ENCODE measurements at places on chromosomes 13 and 19. TPM values are rescaled to one million over a fixed set of nuclear protein-coding genes. Genes with fewer than 3 reads are reported as not detected.

DNA sequence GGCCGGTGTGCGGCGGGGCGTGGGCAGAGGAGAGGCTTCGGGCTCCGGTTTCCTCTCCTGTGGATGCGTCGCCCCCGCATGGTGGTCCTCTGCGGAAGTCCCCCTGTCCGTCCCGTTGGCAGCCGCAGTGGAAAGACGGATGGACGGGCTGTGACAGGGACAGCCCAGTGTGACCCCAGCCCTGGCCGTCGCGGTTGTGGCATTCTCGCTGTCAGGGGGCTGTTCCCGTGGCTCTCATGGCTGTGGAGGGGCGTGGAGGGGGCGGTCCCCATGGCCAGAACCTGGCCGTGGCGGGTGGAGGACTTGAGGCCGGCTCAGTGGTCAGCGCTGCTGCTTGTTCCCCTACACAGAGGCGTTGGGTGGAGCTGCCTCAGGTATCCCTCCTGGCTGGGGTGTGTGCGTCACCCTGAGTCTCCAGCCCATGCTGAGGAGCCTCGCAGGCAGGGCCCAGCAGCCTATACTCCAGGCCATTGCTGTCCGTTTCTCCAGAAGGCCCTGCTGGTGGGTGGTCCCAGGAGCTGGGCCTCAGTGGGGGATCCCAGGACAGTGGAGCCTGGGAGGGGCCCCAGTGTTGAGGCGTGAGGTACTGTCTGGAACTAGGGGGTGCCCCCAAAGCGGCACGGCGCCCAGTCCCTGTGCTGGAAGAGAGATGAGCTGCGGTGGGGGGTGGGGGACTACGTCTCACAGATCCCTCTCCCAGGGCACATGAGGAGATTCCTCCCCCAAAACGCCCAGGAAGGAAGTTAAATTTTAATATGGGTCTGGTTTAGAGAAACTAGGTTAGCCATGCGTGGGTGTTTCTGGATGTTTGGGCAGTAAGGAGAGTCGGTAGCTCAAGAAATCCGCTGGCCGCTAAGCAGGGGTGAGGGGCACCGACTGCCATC, 20.3 kb downstream of the CSNK1G2 start:
- no peak for DNase-seq

GRCh38 chr19:5128251-5128935, 159.5 kb downstream of the KDM4B start:
- no peak for DNase-seq

- DNase-seq = no peak
These were observed 34.9 kb downstream of the IRS2 start for GRCh38 chr13:109751477-109751876.

DNA sequence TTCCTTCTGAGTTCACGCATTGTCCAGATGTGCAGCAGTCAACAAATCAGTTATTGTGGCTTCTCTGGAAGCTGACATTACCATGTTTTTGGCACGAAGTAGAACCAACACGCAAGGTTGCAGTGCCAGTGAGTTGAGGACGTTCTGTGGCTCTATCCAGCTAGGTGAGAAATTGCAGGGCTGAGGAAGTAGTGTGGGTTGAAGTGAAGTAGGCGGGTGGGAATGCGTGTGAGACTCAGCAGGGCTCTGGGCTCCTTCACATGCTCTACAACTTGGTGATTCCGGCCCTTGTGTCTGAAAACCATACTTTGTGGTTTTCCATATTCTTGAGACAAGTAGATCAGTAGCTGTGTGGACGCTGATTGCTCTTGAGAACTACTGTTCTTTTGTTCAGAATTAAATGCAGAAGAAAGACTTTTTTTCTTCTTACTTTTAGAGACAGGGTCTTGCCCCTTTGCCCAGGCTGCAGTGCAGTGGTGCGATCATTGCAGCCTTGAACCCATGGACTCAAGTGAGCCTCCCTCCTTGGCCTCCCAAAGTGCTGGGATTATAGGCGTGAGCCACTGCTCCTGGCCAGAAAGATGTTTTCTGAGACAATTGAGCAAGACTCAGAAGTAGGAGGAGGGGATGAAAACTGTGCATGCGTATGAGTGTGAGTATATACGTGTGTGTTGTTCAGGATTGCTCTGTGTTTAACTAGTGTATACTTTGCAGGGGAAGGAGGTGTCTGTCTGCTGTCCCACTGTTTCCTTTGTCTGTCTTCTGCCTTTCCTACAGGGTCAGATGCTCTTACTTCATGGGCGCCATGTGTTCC, 46.2 kb downstream of the GATAD2A start:
- DNase-seq = no peak

GRCh38 chr13:113898391-113898790, 34.5 kb upstream of the GAS6 start:
- no peak for DNase-seq

GRCh38 chr19:44626048-44626624, 12.8 kb downstream of the IGSF23 start:
- DNase-seq = peak; percentile 67

DNA sequence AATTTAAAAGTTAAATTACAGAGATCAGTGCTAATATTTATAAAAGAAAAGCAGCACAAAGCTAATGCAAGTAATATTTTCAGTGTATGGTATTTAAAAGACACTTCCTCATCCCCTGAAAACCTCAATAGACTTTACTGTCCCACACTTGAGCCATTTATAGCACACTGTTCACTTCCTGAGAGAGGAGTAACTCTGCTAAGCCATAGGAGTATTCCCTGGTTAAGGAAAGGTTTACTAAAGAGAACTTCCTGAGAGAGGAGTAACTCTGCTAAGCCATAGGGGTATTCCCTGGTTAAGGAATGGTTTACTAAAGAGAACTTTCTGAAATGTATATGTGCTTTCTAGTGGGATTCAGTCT, 159.4 kb downstream of the NHLRC3 start:
- DNase-seq = no peak

DNA sequence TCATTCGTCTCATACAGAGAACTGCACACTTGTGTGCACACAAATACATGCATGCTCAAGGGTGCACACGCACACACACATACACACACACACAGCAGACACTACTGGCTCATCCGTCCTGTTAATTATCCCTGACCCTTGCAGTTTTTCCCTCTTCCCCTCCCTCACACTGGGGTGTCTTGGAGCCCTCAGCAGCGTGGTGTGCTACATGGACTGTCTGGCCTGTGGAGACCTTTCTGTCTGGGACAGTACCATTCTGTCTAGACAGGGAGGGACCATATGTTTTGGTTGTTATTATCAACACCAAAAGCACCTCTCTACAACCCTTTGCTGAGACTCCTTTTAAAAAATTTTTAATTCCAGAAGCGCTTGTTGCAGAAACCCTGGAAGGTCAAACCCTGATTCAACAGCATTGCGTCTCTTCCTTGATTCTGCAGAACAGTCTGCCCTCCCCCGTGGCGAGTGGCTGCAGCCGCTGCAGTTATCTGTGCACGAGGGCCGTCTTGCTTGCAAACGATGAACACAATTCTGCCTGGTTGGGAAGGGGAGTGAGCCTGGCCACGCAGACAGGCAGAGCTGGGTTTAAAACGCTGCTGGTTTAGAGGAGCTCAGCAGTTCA, 374.0 kb downstream of the IRS2 start:
- DNase-seq = no peak

Gene KANK3
- total RNA-seq = 0.04 TPM

Gene PRODH2
- total RNA-seq = not detected

Gene FCER2
- total RNA-seq = not detected

Gene ASF1B
- total RNA-seq = 77.8 TPM

Gene KLC3
- total RNA-seq = not detected

Gene SLC1A6
- 0.06 TPM for total RNA-seq

All from H4 (cell line).